ENCODE measurements at places on chromosomes 3 and 15.

GRCh38 chr3:48990636-48991469 is 812 bp downstream of the P4HTM start:
- peak; percentile 32 for DNase-seq

DNA sequence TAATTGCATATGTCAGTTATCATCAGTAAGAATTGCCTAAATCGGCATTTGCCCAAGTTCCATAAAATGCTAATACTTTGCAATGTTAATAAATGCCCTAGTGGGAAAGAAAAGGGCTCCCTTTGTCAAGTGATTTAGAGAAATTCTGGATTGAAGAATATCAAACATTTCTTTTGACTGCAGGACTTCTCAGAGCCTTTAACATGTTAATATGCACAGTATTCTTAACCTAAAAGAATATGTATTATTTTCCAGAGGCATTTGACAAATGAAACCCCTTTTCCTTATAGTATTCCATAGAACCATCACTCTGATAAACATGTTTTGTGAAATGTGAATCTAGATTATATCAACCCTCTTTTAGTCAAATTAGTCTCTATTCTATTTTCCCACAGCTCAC is 452.2 kb upstream of the WNT5A start:
- DNase-seq, result no peak

GRCh38 chr3:159668990-159669476 is 319.6 kb upstream of the IL12A start:
- DNase-seq, result peak; percentile 93

DNA sequence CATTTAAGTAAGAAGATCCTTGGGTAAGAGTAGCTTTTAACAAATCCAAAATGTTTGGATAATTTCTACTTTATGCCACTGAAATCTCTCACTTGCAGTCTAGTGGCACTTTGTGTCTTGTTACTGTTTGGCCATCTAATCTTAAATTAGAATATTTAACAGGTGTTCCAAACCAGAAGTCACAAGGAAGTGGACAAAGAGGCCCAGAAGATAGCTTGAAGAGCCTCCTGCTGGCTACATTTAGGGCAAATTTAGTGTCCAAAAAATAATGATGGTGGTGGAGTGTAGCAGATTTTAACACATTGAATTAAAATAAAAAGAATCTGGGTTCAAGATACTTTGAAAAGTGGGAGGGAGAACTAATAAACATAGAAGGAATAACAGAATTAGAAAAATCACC is 172.2 kb downstream of the GHSR start:
- DNase-seq, result no peak

GRCh38 chr3:4158329-4158728 is 144.8 kb upstream of the SETMAR start:
- DNase-seq, result no peak

DNA sequence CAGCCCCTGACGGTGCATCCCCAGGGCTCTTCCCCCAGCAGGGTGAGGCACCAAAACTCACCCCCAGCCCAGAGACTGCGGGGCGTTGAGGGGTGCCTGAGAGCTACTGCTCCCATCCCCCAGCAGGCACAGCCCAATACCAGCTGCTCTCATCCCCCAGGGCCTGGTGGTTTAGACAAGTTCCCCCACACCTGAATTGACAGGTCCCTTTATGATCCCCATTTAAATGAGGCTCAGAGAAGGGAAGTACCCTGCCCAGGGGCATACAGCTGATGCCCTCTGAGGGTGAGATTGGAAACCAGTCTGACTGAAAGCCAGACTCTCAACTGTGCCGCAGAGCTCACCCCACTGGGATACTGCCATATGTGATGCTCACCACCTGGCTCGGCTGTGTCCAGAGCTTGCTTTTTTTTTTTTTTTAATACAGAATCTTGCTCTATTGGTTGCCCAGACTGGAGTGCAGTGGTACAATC is 20.1 kb downstream of the DUSP7 start:
- DNase-seq, result no peak

- no peak for DNase-seq
These were observed 61.3 kb downstream of the PPARG start for GRCh38 chr3:12349895-12350811.

GRCh38 chr15:49985463-49985862 is 133.6 kb downstream of the ATP8B4 start:
- DNase-seq, result no peak

- DNase-seq, result no peak
These were observed 596.0 kb downstream of the NTRK3 start for GRCh38 chr15:87660251-87661129.

- no peak for DNase-seq
These were observed 172.8 kb upstream of the P2RY1 start for GRCh38 chr3:152662157-152662556.

DNA sequence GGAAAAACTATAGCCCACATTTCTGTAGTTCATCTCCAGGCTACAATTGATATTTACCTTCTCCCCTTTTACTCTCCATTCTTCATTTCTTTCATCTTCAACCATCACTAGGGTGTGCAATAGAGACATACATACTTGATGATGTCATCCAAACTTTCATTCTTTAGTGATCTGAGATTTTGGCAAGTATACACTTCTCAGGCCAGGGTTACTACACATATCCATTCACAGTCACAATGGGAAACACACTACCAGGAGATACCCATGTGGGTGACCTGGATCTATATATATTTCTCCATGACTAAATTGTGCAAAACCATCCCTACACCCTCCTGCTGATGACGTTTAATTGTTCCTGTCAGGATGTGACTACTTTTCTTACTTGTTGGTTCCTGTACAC is 769.5 kb upstream of the DPPA4 start:
- DNase-seq, result no peak

DNA sequence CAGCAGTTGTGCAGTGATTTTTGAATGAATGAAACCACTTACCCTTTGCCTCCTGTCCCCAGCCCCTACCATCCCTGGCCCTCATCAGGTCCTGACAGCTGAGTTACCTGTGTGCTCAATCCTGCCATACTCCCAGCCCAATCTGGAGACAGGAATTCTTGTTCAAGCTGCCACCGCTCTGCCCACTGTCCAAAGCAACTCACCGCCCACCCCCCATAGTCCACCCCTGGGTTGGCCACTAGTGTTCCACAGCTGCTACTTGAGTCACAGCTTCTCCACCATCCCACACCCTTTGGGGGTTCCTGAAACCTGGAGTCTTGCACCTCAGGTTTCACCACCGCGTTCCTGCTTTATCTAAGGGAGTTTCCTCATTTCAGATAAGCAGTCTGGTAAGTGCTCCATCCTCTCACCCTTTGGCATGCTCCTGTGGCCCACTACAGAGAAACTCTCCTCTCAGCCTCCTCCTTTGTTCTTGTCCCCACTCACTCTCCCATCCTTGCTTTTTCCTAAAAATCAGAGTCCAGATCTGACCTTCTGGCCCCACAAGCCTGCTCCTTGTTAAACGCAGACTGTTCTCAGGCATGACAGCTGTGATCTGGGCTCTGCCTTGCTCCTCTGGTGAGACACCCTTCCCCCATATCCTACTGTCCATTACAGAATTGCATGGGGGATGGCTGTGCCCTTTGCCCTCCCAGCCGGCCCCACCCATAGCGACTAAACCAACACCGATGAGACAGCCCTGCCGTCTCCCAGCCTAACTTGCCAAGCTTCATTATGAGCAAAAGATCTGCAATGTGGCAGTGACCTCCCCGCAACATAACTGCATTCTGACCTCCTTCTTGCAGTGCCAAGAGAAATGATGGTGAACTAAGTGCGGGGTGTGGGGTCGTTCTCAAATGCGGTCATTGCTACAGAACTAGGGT is 50.0 kb downstream of the CYP19A1 start:
- DNase-seq, result no peak

- DNase-seq, result no peak
These were observed 49.8 kb upstream of the CTDSPL start for GRCh38 chr3:37811625-37812498.

DNA sequence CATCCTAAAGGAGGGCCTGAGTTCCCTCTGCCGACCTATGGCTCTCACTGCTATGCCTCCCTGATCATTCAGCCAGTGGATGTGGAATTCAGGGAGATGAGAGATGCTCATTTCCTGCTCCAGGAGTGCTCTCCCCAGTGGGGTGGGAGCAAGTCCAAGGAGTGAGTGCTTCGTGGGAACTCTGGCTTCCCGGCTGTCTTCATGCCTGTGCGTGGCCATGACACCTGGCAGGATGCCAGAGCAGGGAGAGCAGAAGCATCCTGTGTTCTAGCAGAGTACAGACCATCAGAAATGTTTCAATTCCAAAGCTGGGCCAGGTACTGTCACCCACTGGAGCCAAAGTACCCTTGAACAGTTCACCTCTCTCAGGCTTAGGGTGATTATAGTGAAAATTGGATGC is 45.1 kb downstream of the APH1B start:
- DNase-seq, result no peak

DNA sequence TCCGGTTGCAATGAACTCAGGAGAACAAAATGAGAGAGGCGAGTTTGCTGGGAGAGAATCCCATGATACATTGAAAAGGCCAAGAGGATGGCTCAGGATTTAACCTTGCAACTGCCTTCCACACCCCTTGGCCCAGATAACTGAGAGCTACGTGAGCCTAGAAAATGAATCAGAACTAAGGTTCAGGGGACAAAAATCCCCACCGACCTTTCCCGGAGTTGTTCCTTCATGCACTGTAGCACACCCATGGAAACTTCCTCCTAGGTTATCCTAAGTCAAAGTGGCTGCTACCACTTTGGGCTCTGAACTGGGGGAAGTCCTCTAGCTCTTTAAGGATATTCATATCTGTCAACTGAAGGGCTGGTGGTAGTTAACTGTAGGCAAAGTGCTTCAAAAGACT is 58.3 kb upstream of the SLC4A7 start:
- no peak for DNase-seq

DNA sequence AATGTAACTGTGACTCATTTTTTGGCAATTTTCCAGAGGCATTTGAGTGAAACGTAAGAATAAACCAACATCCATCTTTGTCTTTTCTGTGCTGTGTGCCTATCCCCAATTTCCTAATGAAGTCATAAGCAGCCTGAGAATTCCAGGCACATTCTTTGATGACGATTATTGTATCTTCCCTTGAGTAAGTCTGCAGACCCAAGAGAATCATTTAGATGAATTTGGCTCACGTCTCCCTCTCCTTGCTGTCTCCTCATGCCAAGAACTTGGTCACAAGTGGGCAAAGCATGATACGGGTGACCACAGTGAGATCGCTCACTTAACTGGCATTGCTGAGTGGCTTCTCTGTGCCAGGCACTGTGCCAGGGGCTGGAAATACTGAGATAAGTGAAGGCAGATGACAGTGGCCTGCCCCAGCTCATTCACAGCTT is 384.5 kb upstream of the IL12A start:
- peak; percentile 49 for DNase-seq

GRCh38 chr3:153396581-153396980 is 234.6 kb downstream of the RAP2B start:
- DNase-seq, result no peak

- no peak for DNase-seq
These were observed 26.2 kb upstream of the ATG7 start for GRCh38 chr3:11245827-11246662.

- no peak for DNase-seq
These were observed 133.1 kb upstream of the ABHD17C start for GRCh38 chr15:80562033-80562432.

GRCh38 chr3:161171113-161171512 is 50.0 kb upstream of the NMD3 start:
- no peak for DNase-seq

DNA sequence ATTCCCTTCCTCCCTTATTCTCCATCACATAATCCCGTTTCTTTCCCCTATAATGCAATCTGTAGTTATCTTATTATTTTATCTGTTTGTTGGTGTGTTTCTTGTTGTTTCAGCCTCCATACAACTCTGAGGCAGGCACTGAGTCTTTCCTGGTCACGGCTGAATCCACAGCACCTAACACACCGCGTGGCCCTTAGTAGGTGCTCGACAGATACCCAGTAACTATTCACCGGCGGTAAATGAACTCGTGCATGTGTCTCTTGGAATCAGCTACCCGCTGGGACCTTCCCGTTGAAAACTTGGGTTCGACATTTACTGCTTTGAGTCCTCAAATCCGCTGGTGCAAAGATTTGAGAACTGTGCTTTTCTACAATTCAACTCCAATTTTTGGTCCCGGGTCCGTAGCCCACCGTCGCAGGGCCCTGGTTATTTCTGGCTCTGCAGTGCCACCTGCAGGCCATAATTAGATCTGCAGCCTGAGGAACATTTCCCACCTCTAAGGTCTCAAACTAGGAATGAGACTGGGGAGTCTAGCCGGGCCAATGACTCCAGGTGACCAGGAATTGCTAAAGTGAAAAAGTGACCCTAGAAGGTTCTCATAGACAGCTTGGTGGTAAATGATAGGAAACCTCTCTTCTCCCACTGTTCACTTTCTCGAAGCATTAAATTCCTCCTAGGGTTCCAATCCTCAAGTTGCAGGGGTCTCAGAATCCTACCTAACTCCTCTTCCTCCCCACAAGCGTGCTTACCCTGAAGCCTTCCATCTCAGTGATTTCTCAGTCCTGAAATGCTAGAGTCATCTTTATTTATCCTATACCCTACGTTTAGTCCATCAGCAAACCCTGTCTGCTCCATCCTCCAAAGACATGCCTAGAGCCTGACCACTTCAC is 40.0 kb upstream of the TRH start:
- DNase-seq, result peak; percentile 22

GRCh38 chr3:1117843-1118473 is 25.1 kb downstream of the CNTN6 start:
- peak; percentile 75 for DNase-seq

DNA sequence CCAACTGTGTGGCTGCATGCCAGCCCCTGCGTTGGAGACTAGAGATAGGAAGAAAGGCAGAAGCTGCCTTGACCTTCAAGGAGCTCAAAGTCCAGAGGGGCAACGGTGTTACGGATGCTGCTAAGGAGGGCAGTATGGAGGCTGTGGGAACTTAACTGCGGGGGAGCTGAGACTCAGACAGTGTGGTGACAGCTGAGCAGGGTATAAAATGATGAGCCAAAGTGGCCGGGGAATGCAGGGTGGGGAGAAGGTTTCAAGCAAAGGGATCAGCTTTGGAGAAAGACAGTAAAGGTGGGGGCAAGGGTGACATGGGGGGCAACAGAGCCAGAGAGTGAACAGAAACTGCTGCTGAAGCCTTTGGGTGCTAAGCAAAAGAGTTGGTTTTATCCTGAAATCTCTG is 6.2 kb upstream of the CYP1A2 start:
- no peak for DNase-seq

GRCh38 chr3:87361956-87362355 is 85.6 kb upstream of the POU1F1 start:
- DNase-seq, result no peak
